ENCODE measurements at places on chromosomes 5 and 9.

DNA sequence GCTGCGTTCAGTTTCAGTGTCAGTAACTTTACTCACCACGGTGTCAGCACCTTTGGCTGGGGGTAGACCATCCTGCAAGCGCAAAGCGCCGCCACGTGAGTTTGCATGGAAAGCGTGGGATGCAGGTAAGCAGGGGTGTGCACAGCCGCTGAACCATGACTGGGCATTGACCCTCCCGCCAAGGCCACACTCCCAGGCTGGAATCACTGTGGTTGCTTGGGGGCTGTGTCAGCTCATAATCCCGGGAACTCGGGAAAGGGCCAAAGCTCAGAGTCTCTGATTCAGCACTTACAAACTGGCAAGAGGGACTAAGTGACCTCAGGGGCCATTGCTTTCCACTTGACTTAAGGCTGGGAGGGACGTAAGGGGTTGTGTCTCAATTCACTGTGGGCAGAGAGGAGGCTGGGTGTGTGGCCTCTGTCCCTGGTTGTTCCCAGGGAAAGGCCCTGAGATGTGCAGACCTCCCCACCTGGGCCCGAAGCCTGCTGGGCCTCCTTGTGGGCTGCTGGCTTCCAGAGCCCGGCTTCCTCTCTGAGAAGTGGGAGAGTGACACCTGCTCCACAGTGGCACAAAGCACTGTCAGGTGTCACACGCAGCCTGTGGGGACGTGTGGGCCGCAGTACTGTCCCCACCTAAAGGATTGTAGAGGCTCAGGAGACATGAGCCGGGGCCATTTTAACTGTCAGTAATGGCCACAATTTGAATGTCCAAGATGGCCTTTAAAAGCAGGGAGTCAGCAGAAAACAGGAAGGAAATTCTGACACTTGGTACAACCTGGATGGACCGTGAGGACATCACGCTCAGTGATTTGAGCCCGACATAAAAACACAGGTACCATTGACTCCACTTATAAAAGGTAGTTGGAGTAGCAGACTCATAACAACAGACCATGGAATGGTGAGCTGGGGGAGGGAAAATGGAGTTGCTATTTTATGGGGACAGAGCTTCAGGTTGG lies 16.7 kb downstream of the ABO start:
- DNase-seq = no peak

DNA sequence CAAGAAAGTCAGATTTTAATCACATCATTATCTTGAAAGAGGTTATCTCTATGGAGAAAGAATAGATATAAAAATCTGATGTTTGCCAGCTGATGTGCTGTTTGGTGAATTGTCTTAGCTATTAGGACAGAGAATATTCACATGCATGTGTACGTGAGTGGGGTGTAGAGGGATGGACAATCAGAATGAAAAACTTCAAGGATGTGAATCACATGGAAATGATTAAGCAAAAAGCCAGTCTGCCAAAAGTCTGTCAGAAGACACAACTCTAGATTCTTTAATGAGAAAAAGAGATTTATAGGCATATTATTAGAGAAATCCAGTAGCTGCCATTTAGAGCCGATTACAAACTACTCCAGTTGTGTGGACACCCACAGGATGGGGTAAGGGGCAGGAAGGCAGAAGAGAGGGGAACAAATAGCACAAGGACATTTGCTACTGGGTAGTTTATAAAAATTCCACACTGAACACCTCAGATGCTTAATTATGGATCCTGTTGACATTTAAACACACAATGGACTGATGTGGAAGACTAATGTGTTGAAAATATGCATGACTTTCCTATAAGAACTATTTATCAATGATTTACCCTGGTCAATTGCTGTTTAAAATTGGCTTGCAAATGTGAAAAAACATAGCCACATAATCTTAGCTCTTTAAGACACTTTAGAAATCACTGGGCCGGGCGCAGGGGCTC lies 127.4 kb downstream of the PTTG1 start:
- no peak for DNase-seq

DNA sequence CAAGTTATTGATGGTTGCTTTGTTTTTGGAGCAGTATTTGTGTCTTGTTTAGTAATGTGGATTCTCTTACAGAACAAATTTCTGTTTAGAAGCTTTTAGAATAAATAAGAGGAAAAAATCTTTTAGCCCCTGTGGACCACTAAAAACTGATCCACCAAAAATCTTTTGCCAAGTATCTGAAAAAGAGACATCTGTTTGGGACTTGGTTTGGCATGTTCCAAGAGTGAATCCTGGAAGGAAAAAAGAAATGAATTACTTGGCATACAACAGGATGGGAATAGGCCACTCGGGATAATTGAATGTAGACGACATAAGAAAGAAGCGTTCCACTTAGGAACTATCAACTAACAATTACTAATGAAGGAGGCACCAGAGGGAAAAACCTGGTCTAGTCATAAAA lies 1350.1 kb upstream of the C9orf72 start:
- no peak for DNase-seq

DNA sequence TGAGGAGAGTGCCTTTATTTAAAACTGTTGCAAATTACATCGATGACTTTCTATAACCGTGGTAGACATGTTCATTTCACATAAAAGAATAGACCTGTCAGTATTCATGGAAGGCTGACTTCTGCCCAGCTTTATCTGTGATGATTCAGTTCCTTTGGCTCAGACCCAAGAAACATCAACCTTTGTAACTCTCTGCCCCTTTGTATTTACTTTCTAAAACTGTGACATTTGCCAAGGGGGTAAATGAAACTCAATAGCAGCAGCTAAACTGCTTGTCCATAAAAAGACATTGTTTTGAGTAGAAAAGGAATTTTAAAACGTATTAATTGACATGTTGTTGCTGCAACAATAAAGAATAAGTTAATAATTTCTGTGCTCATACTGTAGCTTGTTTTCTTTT lies 137.8 kb upstream of the ANKH start:
- DNase-seq = peak; percentile 32

GRCh38 chr5:157370967-157371366 lies 89.0 kb upstream of the NIPAL4 start:
- no peak for DNase-seq

GRCh38 chr5:160419458-160420330 lies 813 bp upstream of the SLU7 start:
- peak; percentile 17 for DNase-seq

GRCh38 chr5:79464695-79465332 lies 49.1 kb downstream of the HOMER1 start:
- peak; percentile 23 for DNase-seq

DNA sequence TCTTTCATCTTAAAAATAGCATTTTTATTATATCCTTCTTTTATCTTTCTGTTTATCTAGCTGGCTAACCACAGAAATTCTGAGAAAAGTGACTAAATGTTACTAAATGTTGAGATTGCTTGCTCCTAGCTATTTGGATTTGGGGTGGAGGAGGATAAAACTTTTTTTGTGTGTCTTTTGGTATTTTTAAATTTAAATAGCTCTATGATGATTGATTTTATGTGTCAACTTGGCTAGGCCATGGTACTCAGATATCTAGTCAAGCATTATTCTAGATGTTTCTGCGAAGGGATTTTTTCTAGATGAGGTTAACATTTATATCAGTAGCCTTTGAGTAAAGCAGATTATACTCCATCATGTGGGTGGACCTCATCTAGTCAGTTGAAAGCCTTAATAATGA lies 75.0 kb downstream of the GCNT1 start:
- DNase-seq = no peak

- DNase-seq = no peak
Measured at GRCh38 chr5:78927657-78928282, 57.3 kb downstream of the ARSB start.

- no peak for DNase-seq
Measured at GRCh38 chr5:94397508-94397907, 220.9 kb downstream of the KIAA0825 start.

- DNase-seq = no peak
Measured at GRCh38 chr5:57447658-57448057, 35.0 kb downstream of the ACTBL2 start.

GRCh38 chr9:75456698-75457097 lies 368.4 kb downstream of the OSTF1 start:
- DNase-seq = no peak

- DNase-seq = no peak
Measured at GRCh38 chr9:130408669-130409068, 36.1 kb upstream of the ASS1 start.

DNA sequence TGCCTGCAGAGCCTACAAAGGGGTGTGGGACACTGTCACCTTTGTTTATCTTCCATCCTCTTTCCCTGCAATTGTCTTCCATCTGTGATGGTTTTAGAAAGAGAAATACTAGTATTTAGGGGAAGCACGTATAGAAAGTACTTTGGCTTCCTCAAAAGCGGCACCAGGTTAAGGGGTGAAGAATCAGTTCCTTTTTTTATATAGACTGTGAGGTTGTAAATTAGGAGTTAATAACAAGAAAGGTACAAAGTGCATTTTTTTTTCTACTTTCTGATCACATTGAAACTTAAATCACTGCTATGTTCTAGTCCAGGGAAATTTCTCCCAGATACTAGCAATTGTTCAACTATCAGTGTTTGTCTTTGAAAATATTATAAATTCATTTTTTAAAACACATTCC lies 219.3 kb downstream of the CEMIP2 start:
- DNase-seq = peak; percentile 24

DNA sequence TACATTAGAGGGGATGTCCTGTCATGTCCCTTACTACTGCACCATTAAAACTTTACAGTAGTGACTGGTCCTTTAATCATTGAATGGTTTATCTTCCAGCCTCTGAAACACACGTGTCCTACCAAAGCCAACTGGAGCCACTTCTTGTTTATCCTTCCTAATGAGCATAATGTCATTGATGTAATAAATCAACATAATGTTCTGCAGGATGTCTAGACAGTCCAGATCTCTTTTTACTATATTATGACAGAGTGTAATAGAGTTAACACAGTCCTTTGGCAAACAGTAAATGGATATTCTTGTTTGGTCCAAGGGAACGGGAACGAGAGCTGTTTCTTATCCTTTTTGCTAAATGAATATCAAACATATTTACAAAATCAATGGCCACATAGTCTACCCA lies 88.1 kb upstream of the PTPRD start:
- no peak for DNase-seq

- DNase-seq = no peak
Measured at GRCh38 chr9:108722396-108722795, 133.4 kb downstream of the ACTL7B start.

DNA sequence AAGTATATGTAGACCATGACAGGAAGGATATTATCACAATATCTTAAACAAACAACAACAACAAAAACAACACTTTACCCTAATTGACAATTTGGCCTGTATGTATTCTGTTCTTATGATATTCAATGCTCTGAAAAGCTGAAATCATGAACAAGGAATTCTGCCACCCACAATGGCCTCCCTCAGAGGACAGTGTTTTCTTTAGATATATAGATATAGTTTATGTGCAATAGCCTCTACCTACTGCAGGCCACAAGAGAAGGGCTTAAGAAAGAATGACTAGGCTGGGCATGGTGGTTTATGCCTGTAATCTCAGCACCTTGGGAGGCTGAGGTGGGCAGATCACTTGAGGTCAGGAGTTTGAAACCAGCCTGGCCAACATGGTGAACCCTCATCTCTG lies 104.8 kb downstream of the STARD4 start:
- no peak for DNase-seq

GRCh38 chr5:10663489-10664179 lies 97.4 kb downstream of the DAP start:
- DNase-seq = no peak

GRCh38 chr9:119667163-119667562 lies 297.9 kb upstream of the BRINP1 start:
- no peak for DNase-seq

GRCh38 chr5:172102913-172103626 lies 85.0 kb downstream of the STK10 start:
- no peak for DNase-seq

- no peak for DNase-seq
Measured at GRCh38 chr9:113592876-113593575, 129.5 kb downstream of the RGS3 start.

- no peak for DNase-seq
Measured at GRCh38 chr5:41896230-41896629, 7.9 kb upstream of the RIMOC1 start.

GRCh38 chr9:125631391-125632085 lies 75.5 kb downstream of the MAPKAP1 start:
- peak; percentile 51 for DNase-seq

- DNase-seq = no peak
Measured at GRCh38 chr5:107616213-107616612, 54.5 kb downstream of the EFNA5 start.

- no peak for DNase-seq
Measured at GRCh38 chr9:36218011-36218410, 27.3 kb downstream of the CLTA start.

DNA sequence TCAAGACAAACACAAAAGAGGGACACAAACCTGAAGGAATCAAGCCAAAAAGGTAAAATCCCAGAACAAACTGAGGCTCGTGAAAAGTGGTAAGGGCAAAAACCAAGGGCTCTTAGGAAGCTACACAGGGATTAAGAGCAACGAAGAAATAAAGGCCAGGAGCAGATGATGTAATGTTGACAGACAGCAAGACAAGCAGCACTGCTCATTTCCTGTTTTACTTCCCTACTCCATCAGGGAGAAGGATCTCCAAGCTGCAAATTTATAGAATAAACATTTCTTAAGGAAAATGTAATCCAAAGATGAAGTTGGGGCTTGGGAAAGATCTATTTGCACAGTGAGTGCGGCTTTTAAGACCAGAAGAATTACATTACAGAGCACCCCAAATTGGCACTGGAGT lies 182.3 kb upstream of the MAP1B start:
- DNase-seq = no peak

DNA sequence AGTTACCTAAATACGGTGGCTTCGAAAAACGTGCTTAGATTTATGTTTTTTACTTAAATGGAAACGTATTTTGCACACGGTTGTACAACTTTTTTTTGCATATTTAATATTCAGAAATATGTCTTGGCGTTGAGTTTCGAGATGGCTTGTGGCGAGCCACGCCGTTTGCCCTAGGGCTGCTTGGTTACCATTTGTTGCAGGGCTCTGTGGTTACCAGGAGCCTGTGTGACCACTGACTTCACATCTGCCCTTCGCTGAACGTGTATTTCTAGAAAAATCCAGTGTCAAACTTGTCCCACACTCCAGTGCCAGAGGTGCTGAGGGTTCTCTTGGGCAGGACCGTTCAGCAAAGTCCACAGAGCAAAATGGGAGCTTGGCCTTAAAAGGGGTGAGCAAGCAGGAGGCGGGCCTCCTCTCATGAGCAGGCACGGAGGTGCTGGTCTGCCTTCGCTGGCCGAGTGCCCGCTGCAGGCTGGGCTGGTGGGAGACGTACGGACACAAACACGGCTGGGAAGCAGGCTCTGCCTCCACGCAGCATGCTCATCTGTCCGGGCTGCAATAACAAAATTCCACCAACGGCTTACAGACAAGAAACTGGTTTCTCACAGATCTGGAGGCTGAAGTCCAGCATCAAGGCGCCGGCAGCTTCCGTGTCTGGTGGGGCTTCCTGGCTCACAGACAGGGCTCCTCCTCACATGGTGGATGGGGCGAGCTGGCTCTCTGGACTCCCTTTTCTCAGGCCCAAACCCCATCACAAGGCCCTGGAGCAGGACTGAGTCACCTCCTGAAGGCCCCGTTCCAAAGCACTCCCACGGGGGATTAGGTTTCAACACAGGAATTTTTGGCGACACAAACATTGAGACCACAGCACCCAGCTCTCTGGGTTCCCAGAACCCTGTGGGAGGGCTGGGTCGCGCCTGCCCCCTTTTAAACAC lies 5.4 kb downstream of the MRPL36 start:
- DNase-seq = peak; percentile 36

GRCh38 chr9:6133346-6134063 lies 82.1 kb upstream of the IL33 start:
- DNase-seq = no peak

Data from RPMI8226 (cell line).